IPS DF 6.9 (cell line): ENCODE measurements at places on chromosomes 12 and 14.

DNA sequence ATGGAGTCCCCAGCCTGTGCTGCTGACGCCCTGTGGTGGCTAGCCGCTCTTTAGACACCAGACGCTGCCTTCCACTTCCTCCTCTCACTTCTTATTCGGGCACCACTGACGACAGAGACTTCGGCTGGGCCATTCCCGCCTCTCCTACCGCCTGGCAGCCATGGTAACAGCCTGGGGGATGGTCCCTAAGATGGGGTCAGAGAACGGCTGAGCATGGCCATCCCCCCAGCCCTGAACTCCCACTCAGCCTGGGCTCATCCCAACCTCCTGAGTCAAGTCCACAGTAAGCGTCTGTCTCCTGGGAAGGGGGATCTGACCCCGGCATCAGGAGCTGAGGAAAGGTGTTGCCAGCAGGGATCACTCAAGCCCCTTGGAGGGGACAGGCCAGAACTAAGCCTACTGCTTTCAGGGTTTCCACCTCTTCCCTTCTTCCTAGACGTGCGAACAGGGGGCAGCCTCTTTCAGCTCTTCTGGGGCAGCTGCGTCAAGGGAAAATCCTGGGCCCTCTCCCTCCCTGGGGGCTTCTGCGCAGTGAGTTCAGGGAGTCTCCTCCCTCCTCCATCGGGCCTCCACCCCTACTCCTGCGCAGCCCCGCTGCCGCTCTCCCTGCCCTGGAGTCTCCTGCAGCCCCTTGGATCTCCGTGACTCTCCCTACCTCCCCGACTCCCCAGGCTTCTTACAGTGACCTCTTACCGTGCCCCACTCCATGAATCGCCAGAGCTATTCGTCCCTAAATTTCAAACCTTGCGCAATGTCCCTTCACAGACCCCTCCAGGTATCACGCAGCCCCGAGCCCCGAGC, 643 bp upstream of the TAMALIN start:
- DNase-seq, result no peak

DNA sequence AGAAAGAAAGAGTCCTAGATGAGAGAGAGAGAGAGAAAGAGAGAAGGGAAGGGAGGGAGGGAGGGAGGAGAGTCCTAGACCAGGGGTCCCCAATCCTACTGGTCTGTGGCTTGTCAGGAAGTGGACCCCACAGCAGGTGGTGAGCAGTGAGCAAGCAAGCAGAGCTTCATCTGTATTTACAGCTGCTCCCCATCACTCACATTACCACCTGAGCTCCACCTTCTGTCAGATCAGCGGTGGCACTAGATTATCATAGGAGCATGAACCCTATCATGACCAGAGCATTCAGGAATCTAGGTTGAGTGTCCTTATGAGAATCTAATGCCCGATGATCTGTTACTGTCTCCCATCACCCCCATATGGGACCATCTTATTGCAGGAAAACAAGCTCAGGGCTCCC, 39.2 kb upstream of the AMN1 start:
- no peak for DNase-seq

GRCh38 chr14:54314365-54315104, 82.3 kb upstream of the CDKN3 start:
- no peak for DNase-seq

- DNase-seq, result no peak
These were observed 104.2 kb upstream of the MAP1LC3B2 start for GRCh38 chr12:116454950-116455447.

DNA sequence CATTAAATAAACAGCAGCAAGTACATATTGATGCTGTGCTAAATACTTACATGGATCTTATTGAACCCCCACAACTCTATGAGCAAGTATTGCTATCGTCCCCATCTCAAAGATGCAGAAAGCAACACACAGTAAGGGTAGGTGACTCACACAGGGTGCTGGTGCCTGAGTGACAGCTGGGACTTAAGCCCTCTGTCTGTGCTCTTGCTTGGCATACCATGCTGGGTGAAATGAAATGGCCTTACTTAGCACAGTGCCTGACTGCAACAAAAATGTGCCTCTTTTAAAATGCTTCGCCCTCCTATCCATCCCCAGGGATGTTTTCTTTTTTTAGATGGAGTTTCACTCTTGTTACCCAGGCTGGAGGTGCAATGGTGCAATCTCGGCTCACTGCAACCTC, 788 bp downstream of the TEX52 start:
- DNase-seq, result no peak

- DNase-seq, result no peak
These were observed 1157.2 kb downstream of the TMEM121 start for GRCh38 chr14:106683631-106684030.

DNA sequence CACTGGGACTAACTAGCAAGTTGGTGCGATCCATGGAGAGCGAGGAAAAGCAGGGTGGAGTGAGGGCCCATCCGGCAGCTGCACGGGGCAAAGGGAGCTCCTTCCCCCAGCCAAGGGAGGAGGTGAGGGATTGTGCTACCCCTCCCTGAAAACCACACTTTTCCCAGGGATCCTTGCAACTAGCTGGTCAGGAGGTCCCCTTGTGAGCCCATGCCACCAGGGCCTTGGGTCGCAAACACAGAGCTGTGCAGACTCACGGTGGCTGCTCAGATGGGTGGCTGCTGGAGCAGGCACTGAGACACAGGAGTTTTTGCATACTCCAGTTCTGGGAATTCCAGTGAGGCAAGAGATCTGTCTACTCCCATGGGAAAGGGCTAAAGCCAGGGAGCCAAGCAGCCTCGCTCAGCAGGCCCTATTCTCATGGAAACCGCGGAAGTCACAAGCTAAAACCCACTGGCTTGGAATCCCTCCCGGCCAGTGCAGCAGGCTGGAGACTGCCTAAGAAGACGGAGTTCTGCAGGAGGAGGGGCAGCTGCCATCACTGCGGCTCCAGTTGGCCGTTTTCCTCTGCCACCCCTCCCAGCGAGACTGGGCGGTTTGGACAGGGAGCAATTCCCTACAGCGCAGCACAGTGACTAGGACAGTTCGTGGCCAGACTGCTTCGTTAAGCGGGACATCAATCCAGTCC, 10.9 kb upstream of the ZNF705A start:
- DNase-seq, result peak; percentile 31

DNA sequence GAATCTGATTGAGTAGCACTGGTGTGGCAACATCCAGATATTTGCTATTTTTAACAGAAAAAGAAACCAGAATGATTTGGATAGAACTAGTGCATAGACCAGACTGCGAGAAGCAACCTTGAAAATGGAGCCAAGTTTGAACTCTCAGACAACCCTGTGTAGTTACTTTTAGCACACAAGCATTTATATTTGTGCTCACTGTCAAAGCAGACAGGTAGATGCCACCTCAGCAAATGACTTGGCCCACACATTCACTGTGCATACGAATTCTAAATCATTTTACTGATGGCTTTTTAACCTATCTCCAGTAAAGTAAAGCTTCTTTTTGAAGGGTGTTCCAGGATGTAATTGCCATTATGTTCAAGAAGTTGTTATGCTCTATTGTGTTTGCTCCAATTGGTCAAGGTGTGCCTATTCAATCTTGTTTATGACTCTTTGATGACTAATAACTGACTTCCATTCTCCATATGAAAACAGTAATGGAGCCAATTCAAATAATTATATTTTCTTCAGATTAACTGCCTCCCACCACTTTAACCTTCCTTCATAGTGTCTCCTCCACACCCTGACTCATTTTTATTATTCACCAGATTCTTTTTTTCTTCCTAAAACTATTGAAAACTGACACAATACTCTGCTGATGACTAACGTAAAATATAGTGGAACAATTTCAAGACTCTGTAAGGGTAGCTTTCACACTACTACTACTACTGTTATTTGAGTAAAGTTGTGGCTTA, 138.5 kb downstream of the CCER1 start:
- no peak for DNase-seq

- peak; percentile 33 for DNase-seq
These were observed 276.3 kb upstream of the FAR2 start for GRCh38 chr12:28872654-28873268.

GRCh38 chr14:61503167-61503801, 181.9 kb downstream of the PRKCH start:
- no peak for DNase-seq
